SHP77 treated with DMSO at 0.1 percent for 48 hours (cell line): ENCODE measurements at places on chromosomes 3 and 15.

DNA sequence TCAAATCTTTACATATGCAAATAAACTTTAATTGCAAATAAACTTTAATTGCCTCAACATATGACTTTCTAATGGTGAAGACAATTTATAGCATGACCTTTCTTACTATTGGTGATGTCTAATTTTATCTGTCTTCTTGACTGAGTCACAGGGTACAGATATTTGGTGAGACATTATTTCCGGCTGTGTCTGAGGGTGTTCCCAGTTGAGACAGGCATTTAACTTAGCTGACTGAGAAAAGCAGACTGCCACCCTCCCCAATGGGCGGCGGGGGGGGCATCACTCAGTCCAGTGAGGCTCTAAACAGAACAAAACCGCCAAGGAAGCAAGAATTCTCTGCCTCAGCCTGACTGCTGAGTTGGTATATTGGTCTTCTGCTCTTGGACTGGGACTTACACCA lies 160.0 kb downstream of the TBL1XR1 start:
- DNase-seq = no peak

DNA sequence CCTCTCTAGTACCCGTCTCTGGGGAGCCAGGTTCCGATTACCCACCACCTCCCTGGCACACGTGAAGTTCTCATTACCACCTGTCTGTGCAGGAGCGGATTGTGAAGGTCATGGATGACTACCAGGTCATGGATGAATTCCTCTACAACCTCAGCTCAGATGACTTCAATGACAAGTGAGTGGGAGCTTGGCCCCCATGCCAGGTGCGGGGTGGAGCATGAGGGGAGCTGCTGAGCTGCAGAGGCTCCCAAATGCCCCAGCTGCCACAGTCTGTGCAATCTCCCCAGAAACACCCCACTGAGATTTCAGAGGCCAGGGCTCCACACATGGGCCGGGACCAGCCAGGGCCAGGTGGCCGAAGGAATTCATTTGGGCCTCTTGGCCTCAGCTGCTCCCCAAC lies 34.3 kb downstream of the DNAH1 start:
- no peak for DNase-seq

DNA sequence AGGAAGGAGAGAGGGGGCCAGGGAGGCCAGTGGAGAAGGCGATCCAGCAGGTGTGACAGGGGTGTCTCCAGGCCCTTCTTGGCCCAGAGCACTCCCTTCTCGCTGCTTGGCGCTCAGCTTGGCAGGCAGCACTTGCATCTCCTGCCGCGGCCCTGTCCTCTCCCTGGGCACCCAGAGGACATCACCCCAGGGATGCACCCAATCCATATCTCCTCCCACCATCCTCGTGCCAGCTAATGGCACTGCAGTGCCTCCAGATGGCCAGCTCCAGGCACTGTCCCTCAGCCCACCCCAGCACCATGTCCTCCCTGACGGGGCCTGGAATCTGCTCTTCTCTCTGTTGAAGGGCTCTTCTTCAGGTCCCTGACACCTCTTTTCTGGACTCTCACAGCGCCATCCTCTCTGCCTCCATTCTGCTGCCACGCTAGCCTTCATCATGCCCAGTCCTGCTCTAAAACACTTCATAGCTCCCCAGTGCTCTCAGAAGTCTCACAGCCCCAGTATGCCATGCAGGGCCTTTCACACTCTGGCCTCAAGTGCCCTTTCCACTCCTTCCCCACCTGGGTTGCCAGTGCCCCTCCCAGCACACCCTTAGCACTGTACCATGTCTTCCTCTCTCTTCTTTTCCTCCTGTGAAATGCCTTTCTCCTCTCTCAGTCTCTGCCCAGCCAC lies 106.8 kb upstream of the SLC6A11 start:
- DNase-seq = no peak

- DNase-seq = no peak
These were observed 392.4 kb upstream of the ALCAM start for GRCh38 chr3:104974316-104974715.

GRCh38 chr3:188948281-188948996 lies 223.3 kb upstream of the TPRG1 start:
- DNase-seq = no peak

GRCh38 chr3:21624524-21624923 lies 126.5 kb downstream of the ZNF385D start:
- DNase-seq = no peak

- DNase-seq = no peak
These were observed 14.8 kb downstream of the UBP1 start for GRCh38 chr3:33425453-33425852.

DNA sequence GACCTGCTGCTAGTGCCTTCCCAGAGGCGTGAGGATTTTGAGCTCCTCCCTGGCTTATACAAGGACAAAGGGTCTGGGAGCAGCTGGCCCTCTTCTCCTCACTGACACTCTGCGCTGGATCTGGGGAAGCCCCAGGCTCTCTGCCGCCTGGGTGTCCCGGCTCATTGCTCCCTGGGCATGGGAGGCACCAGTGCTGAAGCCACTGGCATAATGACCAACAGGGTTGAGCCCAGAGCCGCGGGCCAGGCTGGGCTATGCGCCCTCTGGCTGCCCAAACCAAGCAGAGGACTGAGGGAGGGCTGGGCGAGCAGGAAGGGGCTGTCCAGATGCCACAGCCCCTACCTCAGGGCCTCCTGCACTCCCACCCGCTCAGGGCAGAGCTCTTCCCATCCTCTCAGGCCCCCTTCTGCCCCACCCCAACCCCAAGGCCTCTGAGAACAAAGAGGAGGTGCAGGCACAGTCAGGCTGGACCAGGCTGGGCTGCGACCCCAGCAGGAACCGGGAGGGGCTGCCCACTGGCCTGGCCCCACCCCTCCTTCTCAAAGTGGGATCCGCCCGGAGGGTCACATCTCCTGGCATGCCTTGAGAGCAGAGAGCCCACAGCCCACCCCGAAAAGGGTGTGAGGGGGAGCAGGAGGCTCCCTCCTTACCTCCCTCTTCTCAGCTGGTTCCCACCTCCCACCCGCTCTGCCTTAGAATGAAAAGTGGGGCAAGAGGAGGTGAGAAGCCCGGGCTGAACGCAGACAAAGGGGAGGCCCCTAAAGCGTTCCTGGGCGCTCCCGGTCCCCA lies 1.6 kb downstream of the LINGO1 start:
- DNase-seq = no peak
